ENCODE measurements at places on chromosomes 3 and 15.
A peak's percentile ranks its signal among the peaks of the same experiment; 100 is the strongest.

GRCh38 chr15:30670056-30670455 is 44.1 kb downstream of the ARHGAP11B start:
- DNase-seq: no peak

DNA sequence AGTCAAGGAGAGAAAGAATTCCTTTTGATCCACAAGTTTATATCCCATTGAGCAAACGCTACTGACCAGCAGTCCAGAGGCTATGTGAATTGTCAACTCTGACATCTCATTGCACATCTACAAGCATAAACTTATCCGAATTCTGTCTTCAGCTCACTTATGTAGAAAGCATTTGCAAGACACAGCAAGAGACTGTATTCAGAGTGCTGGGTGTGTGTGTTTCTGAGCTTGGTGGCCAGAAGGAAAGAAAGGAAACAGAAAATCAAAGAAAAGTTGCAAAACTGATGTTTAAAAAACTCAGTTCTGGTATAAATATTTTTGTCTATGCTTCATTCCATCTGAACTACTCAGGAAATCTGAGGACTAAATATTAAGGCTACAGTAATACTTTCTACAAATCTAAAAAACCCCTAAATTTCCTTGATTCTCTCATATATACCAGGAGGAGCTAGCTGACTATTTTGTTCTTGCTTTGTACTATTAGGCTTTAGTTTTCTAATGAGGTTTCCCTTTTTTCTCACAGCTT is 45.5 kb downstream of the LSAMP start:
- no peak for DNase-seq

- peak; percentile 14 for DNase-seq
Observed at GRCh38 chr3:100603469-100603868, 5.9 kb upstream of the ADGRG7 start.

DNA sequence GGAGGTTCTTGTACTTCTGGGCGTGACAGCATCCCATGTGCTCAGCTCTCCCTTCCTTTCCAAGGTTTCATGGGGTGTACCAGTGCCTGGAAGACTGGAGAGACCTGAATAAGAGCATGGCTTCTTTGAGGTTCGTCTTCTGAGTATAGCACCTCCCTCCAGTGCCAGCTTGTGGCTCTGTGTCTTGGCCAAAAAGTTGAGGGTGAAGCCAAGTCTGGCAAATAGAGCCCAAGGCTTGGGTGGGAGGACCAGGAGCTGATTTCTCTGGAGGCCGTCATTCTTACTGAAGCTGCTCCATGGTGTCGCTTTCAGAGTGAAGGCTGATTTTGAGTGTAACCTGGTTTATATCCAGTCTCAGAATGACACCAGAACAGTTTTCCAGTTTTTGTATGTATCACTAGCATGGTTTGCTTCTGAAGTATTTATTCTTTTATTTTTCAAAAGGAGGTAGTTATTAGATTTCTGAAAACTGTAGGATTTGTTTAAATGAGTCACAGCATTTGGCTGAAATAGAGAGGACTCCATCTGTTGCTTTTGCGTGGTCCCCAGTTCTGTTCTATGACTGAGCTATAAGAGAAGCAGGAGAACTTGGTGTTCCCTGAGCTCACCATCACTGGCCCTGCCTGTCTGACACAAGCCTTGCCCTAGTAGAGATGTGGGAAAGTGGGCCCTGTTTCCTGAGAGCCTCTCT is 47.2 kb downstream of the BSN start:
- DNase-seq: no peak

DNA sequence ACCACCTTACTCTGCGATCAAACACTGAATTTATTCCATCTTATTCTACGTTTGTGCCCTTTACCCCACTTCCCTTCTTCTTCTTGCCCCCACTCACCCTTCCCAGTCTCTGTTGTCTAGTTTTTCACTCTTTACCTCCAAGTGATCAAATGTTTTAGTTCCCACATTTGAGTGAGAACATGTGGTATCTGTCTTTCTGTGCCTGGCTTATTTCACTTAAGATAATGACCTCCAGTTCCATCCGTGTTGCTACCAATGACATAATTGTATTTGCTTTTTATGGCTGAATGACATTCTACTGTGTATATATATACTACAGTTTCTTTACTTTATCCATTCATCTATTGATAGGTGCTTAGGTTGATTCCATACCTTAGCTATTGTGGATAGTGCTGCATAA is 78.8 kb downstream of the PDCD6IP start:
- no peak for DNase-seq

DNA sequence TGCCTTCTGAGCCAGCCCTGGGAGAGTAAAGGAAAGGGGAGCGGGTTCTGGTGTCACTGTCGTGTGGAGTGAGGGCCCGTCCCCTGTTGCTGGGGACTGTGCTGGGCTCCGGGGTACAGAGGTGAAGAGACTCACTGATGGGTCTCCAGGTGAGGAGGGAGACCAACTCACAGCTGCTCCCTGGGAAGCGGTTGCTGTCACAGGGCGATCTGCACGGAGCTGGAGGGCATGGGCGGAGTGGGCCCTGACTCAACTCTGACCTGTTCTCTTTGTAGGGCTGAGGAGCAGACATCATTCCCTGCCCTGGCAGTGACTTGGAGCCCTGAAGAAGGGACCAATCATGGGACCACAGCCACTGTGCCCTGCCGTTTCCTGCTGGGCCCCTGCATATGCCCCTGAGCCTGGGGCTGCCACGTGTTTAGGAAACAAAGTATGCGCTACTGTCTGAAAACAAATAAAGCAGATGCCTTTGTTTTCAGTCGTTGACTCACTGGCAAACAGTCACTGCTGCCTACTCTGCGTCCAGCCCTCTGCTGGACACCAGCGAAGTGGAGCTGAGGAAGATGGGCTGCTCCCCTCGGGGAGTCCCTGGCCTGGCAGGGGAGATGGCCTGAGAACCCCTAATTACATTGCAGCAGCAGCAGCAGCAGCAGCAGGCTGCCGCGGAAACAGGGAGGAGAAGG is 22.9 kb upstream of the PLXNA1 start:
- DNase-seq: no peak

DNA sequence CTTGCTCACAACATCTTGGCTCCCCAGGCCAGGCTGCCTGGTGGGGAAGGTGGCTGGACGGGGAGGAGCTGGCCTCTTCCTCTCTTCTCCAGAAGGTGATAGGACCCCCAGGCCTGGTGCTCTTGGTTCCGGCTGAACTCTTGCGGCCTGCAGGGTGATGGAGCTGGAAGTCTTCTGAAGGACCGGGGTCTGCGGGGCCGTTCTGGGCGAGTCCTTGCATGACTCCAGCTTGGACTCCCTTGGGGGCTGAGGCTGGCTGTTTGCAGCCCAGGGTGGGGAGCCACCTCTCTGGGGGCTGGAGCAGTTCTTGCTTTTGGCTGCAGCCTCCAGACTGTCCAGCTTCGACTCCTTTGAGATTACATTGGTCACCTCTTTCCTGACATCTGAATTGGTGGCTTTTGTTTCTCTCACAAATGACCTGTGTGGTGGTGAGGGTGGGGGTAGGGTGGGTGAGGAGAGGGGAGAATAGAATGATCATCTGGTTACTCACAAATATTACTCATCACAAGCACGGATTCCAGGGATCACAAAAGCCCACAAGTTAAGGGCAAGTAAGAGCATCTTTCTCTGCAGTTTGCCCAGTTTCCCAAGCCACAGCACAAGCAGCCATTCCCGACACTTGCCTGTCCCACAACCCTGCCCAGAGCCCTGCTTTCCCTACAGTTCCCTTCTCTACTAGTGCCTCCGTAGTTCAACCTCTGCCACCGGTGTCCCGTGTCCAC is 149.1 kb upstream of the HACD2 start:
- DNase-seq: no peak

DNA sequence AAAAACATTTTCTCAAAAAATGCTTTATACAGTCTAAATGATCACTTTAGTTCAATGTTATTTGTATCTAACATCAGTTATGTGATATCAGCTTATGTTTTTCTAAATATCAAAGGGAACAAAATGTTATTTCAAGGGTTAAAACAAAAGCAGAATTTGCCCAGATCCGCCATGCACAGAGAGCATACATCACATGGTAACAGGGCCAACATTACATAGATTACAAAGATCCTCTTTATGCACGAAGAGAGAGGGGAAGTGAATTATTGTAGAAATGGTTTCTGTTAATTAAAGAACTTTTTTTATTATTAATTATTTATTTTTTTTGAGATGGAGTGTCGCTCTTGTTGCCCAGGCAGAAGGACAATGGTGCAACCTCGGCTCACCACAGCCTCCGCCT is 100.8 kb upstream of the MME start:
- no peak for DNase-seq

- DNase-seq: peak; percentile 40
Observed at GRCh38 chr15:65223996-65224395, 12.7 kb upstream of the CILP start.

DNA sequence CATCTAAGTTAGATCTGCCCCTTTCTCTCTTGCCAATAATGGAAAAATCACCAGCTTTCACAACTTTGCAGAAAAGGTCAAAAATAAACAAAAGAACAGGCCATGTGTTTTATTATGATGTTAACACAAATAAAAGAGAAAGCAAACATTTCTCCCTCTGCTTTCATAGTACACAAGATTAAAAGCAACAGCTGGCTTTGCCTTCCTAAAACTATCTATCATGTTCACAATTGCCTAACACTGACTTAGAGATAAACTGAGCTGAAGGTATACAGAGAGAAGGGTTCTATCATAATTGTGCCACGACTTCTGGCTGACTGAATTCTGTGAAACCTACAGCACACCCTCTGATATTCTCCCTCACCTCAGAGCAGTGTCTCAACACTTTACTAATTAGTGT is 29.4 kb downstream of the AADAC start:
- no peak for DNase-seq

GRCh38 chr3:169764312-169764881 is 463 bp downstream of the TERC start:
- DNase-seq: peak; percentile 77

GRCh38 chr3:149717391-149718056 is 34.8 kb downstream of the COMMD2 start:
- peak; percentile 61 for DNase-seq

GRCh38 chr15:23482764-23483489 is 35.9 kb upstream of the GOLGA6L2 start:
- DNase-seq: no peak

GRCh38 chr15:28165791-28166190 is 66.7 kb upstream of the OCA2 start:
- DNase-seq: no peak

- DNase-seq: no peak
Observed at GRCh38 chr15:63387748-63388493, 6.3 kb upstream of the CA12 start.

DNA sequence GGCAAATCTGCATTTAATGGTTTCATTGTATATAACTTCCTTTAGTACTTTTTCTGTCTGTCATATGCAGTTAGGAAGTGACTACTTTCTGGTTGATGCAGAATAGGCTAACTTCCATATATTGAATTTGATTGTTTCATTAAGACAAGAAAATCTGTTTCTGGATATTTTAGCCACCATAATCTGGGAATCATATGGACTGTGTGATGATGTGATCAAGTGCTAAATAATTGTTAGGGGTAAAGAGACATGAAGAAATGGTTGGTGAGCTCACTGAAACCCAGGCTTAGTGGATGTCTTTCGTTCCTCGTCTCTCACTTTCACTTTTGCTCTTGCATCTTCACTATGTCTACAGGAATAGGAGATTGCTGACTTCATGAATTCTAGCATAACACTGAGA is 3.5 kb upstream of the MNS1 start:
- DNase-seq: peak; percentile 62

- DNase-seq: no peak
Observed at GRCh38 chr3:187942658-187943241, 197.5 kb upstream of the BCL6 start.

GRCh38 chr15:37135225-37135624 is 34.9 kb upstream of the MEIS2 start:
- DNase-seq: peak; percentile 28

- no peak for DNase-seq
Observed at GRCh38 chr3:38396239-38396638, 49.7 kb downstream of the XYLB start.

DNA sequence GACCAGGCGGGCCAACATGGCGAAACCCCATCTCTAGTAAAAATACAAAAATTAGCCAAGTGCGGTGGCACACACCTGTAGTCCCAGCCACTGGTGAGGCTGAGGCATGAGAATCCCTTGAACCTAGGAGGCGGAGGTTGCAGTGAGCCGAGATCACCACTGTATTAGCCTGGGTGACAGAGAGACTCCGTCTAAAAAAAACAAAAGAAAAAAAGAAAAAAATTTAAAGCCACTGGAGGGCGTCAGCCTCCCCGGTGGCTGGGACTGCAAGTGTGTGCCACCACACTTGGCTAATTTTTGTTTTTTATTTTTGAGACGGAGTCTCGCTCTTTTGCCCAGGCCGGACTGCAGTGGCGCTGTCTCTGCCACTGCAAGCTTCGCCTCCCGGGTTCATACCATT is 7.9 kb downstream of the RTF1 start:
- peak; percentile 18 for DNase-seq

- DNase-seq: no peak
Observed at GRCh38 chr3:159838938-159839337, 149.7 kb upstream of the IL12A start.

DNA sequence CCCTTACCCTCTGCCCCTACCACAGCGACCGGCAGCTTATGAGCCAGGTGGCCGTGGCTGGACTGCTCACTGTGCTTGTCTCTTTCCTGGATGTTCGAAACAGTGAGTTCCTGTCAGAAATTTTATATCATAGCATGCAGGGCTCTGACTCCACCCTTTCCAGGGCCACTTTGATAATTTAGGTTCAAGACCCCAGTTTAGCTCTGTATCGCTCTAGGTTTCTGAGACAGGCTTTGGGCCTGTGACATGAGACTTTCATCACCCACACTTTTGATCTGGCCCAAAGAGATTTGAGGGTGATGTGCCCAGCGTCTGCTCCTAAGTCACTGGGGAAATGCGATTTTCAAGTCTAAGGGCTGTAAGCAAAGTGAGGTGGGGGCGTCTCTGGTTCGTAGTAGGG is 6.5 kb upstream of the EIF4G1 start:
- no peak for DNase-seq

DNA sequence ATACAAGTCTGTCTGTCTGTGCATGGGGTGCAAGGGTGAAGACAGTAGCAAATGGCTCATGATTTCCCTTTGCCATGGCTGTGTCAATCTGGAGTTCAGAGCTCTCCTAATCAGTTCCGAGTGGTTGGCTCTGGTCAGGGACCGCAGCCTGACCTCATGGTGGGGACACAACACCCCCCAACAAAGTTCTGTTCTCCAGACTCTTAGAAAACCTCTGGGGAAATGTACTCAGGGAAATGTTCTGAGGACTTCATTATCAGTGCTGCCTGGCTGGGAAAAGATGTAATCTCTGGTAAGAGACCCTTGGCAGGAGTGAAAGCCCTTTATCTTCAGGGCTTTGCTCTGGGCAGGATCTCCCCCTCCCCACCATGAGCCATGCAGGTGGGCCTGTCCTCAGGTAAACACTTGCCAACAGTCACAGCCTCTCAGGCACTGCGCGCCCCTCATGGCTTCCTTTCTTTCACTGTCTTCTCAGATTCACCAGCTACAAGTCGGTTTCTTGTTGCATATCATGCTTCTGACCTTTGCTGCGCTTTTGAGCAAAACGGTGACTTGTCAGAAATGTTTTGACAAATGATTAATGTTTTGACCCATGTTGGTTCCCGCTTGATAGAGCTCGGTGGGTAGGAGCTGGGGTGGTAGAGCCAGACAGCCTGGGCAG is 95.5 kb downstream of the ST6GAL1 start:
- DNase-seq: no peak

- no peak for DNase-seq
Observed at GRCh38 chr3:160374472-160374871, 24.6 kb downstream of the IFT80 start.

- DNase-seq: no peak
Observed at GRCh38 chr15:68213991-68214837, 9.1 kb upstream of the CALML4 start.

- DNase-seq: no peak
Observed at GRCh38 chr3:126773167-126773566, 69.1 kb downstream of the CHCHD6 start.
